ENCODE measurements at places on chromosomes 4 and X.

DNA sequence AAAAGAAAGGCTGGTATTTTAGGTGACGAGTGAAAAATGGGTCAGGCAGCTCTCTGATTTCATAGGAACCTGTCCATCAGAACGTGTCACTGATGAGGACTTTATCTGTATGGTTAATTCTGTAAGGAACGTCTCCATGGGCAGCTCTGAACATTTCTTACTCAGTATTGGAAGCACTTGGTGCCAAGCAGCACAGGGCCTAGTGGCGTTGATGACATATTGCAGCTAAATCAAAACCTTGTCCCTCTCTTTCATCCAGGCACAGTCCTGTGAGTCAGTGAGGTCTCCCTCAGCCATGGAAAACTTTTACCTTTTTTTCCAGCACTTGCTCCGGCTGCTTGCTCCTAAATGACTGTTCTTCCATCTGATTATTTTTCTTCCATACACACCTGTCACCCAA, 301.9 kb downstream of the DHX15 start:
- DNase-seq = no peak

DNA sequence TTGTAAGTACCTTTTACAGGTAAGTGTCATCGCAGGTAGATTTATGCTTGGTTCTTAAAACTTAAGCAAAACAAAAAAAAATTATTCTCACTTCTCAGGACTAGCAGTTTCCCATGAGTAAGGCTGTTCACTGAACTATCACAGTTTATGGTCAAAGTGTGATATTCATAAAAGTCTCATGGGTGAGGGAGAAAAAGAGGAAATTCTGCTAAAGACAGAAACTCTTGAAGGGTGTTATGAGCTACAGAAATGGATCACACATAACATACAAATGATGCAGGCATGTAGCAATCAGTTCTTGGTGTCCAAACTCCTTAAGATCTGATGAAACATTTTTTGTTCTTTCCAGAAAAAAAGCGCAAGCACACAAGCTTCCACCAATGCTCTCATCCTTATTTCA, 8.5 kb downstream of the RAB9A start:
- peak; percentile 22 for DNase-seq

- DNase-seq = no peak
Observed at GRCh38 chr4:147740176-147740575, 8.3 kb downstream of the ARHGAP10 start.

- no peak for DNase-seq
Observed at GRCh38 chr4:70203601-70204000, 8.1 kb downstream of the ODAM start.

GRCh38 chr4:91935217-91935616, 368.5 kb upstream of the GRID2 start:
- no peak for DNase-seq

DNA sequence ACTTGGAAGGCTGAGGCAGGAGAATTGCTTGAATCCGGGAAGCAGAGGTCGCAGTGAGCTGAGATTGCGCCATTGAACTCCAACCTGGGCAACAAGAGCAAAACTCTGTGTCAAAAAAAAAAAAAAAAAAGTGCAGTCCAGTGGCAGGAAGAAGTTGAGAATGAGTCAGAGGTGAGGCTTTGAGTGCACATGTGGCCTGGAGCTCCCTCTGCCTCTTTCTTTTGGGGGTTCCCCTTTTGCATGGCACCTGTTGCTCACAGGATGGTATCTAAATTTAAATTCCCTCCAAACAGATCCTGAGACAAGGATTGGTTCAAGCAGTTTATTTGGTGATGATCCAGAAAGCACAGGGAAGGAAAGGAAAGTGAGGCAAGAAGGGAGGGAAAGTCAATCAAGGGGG, 151.4 kb upstream of the STX18 start:
- peak; percentile 7 for DNase-seq

- peak; percentile 74 for DNase-seq
Observed at GRCh38 chr4:158850800-158851644, 82.2 kb downstream of the FNIP2 start.

GRCh38 chrX:106302304-106302703, 134.2 kb downstream of the PWWP3B start:
- DNase-seq = no peak

- peak; percentile 65 for DNase-seq
Observed at GRCh38 chrX:41558531-41558930, 111.4 kb downstream of the NYX start.

- DNase-seq = no peak
Observed at GRCh38 chr4:185772391-185773093, 39.5 kb downstream of the SORBS2 start.

DNA sequence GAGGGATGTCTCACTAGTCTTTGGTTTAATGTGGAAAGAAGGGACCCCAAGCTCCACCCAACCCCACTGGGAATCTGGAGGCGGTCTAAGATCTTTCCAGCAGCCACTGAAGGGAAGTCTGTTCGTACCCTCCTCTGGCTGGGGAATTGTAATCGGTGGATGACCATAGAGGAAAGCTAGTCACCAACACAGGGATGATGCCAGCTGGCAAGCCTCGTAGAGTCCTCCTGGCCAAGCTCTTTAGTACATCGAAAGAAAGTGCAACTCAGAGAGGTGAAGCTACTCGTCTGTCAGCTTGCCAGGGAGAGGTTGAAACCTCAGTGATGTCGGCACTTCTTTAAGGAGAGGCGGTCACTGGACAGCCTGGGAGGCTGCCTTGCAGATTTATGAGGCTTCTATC, 58.7 kb downstream of the MAMLD1 start:
- no peak for DNase-seq

DNA sequence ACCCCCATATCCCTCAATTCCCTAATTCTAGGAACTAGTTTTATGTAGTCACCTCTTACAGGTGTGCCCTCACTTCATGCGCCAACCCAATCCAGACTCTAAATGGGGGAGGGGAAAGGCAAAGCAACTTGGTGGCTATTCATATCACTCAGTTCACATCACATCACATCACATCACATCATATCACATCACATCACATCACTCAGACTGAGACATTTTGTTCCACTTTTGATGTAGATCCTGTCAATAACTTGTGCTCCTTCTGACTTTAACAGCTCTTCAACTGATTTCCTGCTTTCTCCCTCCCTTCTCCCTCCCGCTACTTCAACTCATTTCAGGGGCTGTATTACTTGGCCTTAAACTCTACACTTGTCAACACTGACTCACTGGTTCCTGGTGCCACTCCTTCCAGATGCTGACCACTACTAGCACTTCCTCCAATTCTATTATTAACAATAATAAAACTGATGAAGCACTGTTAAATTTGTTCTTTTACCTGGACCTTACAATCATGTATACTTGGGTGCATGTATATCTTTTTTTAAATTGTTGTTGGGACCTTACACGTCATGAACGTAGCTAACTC, 29.1 kb upstream of the PLS3 start:
- DNase-seq = no peak

- no peak for DNase-seq
Observed at GRCh38 chr4:120517966-120518365, 404.6 kb downstream of the PRDM5 start.

DNA sequence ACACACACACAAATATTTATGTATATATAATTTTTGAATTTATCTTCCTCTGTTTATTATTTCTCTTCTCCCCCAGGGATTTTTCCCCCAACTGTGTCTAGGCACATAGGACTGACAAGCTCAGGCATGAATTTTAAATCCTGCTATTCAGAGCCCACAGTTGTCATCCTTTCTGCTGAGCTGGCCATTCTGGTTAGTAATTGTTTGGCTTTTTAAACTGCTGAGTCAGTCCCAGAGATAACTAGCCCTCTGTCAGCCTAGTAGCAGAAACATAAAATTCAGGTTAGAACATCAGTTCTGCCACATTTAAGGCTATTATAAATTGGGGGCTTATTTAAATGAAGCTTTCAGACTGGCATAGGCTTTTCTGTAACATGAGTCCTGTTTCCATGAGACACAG, 151.7 kb upstream of the MAOA start:
- DNase-seq = no peak

- DNase-seq = no peak
Observed at GRCh38 chrX:6961286-6962005, 186.1 kb upstream of the STS start.

DNA sequence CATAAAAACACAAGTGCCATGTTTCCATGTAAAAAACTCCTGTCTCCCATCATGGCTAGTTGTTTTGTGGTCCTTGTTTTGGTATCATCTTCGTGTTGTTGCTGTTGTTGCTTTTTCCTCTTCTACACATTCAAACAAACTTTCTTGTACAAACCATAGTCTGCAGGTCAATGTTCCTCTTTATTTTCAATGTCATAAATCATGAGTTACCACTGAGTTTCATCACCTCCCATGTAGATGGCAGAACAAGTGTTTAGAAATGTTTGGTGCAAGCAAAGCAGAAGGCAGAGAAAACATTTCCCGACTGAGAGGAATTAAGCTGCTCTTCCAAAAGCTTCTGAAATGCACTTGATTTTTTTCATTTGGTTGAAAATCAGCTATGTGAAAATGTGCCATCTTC, 166.0 kb downstream of the ANTXR2 start:
- DNase-seq = peak; percentile 69

DNA sequence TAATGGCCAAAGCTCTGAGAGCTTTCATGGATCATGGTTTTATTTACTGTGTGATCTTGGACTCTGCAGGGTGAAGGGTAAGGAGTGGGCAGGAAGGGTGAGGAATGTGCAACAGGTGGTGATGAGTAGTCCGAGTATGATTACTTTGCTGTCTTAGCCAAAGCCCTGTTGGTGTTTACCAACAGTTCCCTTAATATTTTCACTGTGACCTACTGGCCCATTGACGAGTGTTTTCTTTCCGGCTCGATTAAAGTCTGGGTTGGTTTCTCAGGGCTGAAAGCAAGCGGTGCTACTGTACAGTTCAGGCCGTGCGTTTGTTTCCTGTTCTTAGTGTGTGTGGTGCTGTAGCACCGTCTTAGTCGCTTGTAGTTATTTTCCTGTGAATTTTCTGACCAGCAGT, 2.6 kb downstream of the ARHGAP24 start:
- no peak for DNase-seq

- peak; percentile 87 for DNase-seq
Observed at GRCh38 chrX:129777218-129778030, 2.3 kb upstream of the SASH3 start.

- DNase-seq = no peak
Observed at GRCh38 chrX:43682726-43683125, 26.6 kb downstream of the MAOA start.

- DNase-seq = no peak
Observed at GRCh38 chr4:20687864-20688263, 12.4 kb upstream of the PACRGL start.

DNA sequence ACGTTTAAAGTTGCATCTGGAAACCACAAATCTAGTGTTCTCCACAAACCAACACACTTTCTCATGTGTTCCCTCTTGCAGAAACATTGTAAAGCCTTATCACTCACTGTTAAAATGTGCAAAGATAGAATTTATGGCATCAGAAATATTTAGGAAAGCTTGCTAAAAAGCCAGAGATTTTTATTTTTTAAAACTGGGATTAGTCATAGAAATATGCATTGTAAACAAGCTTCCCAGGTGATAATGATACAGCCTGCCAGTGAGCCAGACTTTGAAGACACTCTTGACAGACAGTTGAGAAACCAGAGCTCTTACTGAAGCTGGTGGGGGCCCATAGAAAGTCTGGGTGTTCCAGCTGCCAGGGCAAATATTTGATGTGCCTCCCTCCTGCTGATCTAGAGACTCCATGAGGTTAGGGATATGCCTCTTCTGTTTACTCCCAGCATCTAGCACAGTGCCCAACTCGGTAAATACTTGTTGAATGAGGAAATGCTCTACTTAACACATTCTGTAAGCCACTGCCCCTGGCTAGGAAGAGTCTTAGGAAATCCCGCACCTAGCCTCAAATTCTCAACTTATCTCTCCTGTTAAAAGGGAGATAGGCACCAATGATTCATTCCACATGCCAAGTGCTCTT, 179.0 kb upstream of the RASGEF1B start:
- no peak for DNase-seq

DNA sequence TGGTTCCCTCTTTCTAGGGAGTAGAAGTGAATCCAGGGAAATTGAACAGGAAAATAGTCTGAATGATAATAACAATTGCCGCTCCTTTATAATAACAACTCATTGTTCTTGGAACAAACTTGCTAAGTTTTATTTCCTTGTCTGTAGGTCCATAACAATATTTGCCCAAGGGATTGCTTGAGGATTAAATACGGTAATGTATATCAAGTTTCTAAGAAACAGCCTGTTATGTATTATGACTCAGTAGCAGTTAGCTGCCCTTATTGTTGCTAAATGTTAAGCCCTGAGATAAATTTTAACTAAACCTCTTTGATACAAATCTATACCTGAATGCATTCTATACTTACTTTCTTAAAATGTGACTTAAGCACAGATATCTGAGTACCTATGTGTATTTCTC, 215.9 kb upstream of the AADAT start:
- no peak for DNase-seq

GRCh38 chr4:145011636-145012035, 86.4 kb downstream of the ANAPC10 start:
- peak; percentile 10 for DNase-seq

GRCh38 chr4:53920116-53920515, 144.3 kb downstream of the CHIC2 start:
- DNase-seq = peak; percentile 39

- no peak for DNase-seq
Observed at GRCh38 chrX:123779908-123780396, 47.1 kb upstream of the THOC2 start.

GRCh38 chrX:110397904-110398303, 39.3 kb downstream of the RTL9 start:
- no peak for DNase-seq

DNA sequence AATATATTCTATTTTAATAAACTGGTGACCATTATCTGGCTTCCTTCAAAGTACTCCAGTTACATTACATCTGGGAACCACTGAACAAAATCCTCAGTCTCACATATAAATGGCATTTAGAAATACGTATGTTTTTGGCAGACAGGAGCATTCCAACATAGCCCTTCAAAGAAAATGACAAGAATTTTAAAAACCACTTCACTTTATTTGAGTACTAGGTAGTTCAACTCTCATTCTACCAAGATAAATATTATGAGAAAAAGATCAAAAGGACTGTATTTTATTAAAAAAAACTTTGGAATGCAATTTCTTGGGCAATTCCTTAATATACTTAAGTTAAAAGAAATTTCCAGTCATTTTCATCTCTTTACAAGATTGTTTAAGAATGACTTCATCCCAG, 17.6 kb downstream of the TNIP3 start:
- no peak for DNase-seq

- DNase-seq = peak; percentile 41
Observed at GRCh38 chrX:135384161-135384836, 37.4 kb upstream of the SMIM10L2A start.

Data from hematopoietic multipotent progenitor cell treated with erythropoietin and hydrocortisone succinate and interleukin-3 and kit ligand, for 4 days (in vitro differentiated cells).